ENCODE measurements at places on chromosomes 3 and 15.
A peak's percentile ranks its signal among the peaks of the same experiment; 100 is the strongest.

DNA sequence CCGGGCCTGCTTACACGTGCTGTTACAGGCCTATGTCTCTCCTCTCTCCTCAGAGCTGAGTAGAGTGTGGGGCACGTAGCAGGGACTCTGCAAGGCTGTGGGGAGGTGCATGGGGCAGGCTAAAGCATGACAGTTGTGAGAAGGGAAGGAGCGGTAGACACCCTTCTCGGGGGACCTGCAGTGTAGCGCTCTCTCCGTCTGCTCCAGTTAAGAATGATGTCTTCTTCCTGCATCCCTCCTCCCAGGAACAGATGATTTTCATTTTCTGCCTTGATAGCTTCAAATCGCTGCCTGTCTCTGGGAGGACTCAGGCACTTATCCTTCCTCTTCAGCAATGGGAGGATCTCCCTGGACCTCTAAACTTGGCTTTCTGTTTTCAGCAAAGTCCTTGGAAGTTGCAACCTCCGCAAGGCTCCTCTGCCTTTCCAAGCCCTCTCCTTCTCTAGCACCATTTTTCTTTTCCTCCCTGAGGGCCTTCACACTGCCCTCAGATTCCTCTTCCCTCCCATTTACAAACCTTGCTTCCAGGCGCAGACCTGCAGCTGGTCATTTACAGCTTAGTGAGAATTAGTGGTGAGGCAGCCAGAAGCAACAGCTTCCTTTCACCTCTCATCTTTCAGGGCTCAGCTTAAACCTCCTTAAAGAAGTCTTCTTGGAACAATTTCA is 23.4 kb upstream of the TLE3 start:
- DNase-seq, result no peak

DNA sequence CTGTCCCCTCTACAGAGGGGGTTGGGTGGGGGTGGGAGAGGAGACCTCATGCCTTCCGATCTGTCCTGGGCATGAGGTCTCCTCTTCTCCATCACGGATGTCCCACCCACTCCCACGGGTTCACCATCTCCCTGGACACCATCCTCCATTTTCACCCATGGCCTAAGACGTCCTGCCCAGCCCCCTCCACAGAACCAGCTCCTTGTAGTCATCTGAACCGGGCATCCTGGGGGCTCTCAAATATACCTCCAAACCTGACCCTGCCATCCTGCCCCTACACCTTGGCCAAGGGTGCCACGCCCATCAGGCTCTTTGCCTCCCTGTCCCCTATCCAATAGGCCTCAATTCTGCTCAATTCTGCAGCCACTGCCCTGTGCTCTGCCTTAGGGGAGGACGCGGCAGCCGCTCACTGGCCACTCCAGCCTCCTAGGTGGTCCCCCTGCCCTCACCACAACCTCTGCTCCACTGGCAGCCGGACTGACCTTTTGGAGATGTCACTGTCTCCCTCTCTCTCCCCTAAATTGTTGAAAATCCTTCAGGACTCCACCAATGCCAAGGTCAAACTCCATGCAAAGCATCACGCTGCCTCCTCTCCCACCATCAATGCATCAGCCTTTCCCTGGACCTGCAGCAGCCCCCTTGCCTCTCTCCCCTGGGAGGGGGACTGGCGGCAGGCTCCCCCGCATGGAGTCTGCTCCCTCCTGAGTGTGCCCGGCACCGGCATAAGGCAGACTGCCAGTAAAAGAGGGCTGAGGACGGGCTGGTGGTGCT is 9.4 kb upstream of the ANPEP start:
- no peak for DNase-seq

- no peak for DNase-seq
Observed at GRCh38 chr15:39414201-39414600, 166.7 kb upstream of the THBS1 start.

DNA sequence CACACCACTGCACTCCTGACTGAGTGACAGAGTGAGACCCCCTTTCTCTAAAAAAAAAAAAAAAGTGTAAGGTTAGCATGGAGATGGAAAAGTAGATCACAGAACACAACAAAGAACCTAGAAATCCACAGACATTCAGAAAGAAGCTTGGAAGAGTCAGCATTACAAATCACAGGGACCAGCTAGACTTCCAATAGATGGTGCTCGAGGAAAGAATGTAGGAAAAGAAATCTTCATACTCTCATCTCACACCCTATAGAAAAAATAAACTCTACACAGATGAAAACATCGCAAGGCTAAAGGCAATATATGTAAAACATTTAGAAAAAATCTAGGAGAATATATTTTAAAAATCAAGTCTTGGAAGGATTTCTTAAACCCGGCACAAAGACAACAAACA is 94.5 kb upstream of the ABHD17C start:
- no peak for DNase-seq

DNA sequence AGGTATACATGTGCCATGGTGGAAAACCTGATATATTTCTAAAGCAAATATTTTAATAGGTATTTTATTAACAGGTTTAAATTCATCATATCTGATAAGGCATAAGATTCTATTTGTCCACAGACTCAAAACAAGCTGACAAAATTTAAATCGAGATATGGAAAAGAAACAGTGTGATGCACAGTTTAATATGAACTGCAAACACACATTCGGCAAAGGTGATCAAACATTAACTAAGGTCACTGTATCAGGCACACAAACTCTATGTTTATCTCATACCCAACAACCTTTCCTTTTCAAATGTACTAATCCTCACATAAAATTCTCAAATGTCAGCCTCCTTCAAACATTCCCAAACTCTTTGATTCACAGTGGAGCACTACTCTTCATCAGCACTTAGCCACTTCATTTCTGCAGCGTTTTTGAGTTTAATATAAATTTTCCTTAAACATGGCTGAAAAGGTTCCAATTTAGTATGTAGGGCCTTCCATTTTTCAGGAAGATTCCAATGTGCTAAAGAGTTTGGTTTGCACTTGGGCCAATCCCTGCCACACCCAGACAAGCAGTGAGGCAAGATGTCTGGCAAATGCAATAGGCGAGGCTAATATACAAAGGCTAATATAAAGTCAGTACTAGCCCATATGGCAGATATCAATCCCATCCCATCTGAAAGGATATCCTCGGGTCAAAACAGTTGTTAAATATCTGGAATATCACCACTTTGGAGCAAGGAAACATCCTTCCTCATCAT is 84.6 kb downstream of the GBE1 start:
- DNase-seq, result no peak

- DNase-seq, result no peak
Observed at GRCh38 chr3:14871456-14872200, 52.9 kb downstream of the FGD5 start.

GRCh38 chr3:114454551-114455251 is 160.9 kb downstream of the TIGIT start:
- no peak for DNase-seq

GRCh38 chr3:129610276-129610675 is 3.8 kb upstream of the PLXND1 start:
- DNase-seq, result no peak

- no peak for DNase-seq
Observed at GRCh38 chr3:129530251-129530791, 1.9 kb downstream of the RHO start.

GRCh38 chr3:166734734-166735133 is 645.4 kb downstream of the ZBBX start:
- DNase-seq, result no peak

GRCh38 chr3:42778644-42779043 is 5.6 kb upstream of the CCDC13 start:
- no peak for DNase-seq

- no peak for DNase-seq
Observed at GRCh38 chr15:44328135-44328534, 39.6 kb downstream of the GOLM2 start.

DNA sequence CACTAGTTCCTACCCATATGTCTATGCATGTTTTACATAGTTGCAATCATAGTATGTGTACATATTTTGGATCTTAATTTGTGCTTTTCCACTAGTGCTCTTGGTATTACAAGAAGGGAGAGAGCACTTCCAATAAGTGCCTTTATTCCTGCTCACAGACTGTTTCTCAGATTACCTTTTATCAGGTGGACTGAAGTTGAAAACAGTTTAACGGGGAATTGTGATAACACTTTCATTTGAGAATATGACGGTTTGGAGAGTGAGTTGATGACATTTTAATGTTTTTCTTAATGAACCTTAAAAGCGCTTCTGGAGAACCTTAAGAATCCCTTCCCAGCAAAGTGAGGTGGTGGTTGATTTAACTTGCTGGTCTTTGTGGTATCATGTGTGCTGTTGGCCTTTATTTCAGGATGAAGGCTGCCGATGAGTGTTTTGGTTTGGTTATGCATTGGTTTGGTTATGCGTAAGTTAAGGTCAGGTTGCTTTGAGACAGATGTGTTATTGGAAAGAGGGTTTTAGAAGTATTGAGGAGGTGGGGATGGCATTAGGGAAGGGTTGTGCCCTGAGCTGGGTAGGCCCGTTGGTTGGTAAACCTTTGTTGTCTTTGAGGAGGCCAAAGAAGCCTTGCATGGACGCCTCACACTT is 2.8 kb downstream of the EDEM1 start:
- DNase-seq, result no peak

DNA sequence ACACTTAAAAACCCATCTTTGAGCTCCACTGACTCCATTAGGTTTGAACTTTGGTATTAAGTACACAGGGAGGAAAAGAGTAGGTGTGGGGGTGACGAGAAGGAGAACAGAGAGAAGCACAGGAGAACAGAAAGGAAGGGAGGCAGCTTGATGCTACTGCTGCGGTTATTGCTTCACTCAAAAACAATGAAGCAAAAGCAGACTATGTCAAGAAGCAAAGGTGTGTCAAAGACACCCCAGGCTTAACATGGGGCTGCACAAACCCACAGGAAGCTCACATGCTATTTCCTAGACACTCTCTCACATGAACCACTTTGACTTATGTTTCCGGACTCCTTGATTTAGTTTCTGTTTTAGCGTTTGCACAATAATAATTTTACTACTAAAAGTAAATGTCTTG is 961.0 kb upstream of the CFAP20DC start:
- peak; percentile 81 for DNase-seq

DNA sequence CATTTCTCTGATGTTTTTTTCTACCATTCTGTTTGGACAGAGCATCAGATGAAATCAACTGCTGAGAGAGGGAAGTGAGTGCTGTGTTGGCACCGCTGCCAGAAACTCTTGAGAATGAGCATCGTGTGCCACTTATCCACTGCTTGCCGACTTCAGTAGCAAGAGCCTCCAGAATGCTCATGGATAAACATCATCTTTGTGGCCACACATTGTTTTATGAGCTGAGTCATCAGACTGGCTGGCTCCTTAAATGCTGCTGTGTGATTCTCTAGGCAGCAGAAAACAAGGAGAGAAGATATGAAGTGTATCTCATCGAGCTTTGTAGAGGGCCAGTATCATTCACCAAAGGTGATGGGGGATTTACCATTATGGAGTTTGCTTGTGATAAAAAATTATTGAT is 3.4 kb upstream of the DOCK3 start:
- no peak for DNase-seq

- no peak for DNase-seq
Observed at GRCh38 chr3:141708367-141708766, 29.7 kb upstream of the RNF7 start.

DNA sequence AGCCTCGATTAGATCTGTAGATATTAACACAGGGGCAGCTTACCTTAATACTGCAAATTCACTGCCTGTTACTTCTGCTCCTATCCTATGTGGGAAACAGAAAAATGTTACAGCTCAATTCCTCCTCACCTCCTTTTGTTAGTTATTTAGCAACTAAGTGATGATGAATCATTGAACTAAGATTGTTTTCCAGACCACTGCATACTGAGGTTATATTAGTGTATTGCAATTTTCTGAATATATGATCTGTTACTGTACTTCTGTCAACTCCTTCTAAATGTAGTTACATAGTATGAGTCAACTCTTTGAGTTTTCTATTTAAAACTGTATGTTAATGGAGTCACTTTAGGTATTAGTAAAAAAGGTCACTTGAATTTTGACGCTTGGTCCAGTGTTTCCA is 331.5 kb upstream of the SLCO3A1 start:
- peak; percentile 17 for DNase-seq

GRCh38 chr15:40846841-40847222 is 3.0 kb downstream of the SPINT1 start:
- DNase-seq, result no peak

GRCh38 chr3:112776836-112777235 is 69.8 kb downstream of the CD200R1L start:
- DNase-seq, result no peak

DNA sequence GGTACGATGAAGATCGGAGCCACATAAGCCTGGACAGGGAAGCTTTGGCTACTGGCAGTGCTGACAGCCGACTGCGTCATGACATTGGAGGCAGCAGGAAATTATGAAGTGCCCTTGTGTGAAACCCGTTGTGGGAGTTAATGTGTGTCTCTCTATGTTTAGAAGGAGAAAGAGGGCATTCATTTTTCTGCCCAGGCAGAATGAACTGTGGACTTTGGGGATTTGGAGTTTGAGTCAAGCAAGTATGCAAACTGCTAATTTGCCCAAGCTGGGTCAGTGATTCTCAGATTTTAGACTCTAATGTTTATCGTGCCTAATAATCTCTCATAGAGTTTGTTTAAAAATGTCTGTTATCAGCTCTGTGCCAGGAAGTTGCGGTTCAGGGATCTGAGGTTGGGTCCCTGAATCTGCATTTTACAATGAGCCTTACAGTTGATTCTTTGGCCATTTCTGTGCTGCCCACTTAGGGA is 5.6 kb downstream of the CTXND1 start:
- DNase-seq, result no peak

DNA sequence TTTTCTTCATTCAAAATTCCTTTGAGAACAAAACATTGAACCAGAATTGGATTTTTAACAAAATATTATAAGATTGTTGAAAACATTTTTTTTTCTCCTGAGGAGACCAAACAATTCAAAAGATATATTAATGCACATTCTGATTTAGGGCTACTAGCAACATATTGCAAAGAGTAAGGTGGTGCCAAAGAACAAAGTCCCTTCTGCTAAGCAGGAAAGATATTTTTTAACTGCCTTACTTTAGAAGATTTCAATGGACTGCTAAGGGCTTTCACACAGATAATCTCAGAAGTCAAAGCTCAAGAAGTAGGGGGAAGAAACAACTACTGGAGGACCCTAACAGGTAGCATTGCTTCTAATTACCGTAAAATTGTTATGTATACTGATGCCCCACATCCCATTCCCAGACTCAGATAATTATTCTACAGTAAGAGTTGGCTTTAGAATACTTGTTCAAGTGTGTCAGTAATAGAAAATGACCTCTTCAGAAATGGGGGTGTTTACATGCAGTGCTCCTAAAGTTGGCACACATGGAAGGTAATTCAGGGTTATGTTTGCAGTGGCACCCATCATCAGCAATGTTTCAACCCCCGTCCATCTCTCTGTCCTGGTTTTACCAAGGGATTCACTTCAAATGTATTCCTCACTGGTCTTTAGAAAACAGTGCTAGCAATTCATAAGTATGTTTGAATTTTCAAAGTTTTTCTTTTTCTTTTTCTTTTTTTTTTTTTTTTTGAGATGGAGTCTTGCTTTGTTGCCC is 354.7 kb downstream of the ZBTB20 start:
- no peak for DNase-seq

All from CD4-positive, alpha-beta T cell treated with Interleukin-15 for 4 hours (primary cell).